Activated CD4-positive, alpha-beta T cell treated with anti-CD3 and anti-CD28 coated beads, Interleukin-2, amount 50 U/mL, for 48 hours (primary cell): ENCODE measurements at places on chromosomes 3 and 15.
A peak's percentile ranks its signal among the peaks of the same experiment; 100 is the strongest.

- no peak for DNase-seq
These were observed 64.4 kb downstream of the LRRC28 start for GRCh38 chr15:99315636-99316035.

GRCh38 chr3:10949197-10949596, 43.4 kb upstream of the SLC6A1 start:
- DNase-seq, result no peak

GRCh38 chr3:54262541-54262940, 140.2 kb downstream of the CACNA2D3 start:
- no peak for DNase-seq

GRCh38 chr3:9512456-9513045, 41.1 kb downstream of the LHFPL4 start:
- no peak for DNase-seq

GRCh38 chr15:52097180-52097579, 15.4 kb downstream of the BCL2L10 start:
- DNase-seq, result no peak

- no peak for DNase-seq
These were observed 44.2 kb upstream of the RPL32 start for GRCh38 chr3:12885583-12885930.

- no peak for DNase-seq
These were observed 4.1 kb downstream of the TF start for GRCh38 chr3:133750259-133750656.

GRCh38 chr3:87615506-87615905, 339.1 kb upstream of the POU1F1 start:
- no peak for DNase-seq

DNA sequence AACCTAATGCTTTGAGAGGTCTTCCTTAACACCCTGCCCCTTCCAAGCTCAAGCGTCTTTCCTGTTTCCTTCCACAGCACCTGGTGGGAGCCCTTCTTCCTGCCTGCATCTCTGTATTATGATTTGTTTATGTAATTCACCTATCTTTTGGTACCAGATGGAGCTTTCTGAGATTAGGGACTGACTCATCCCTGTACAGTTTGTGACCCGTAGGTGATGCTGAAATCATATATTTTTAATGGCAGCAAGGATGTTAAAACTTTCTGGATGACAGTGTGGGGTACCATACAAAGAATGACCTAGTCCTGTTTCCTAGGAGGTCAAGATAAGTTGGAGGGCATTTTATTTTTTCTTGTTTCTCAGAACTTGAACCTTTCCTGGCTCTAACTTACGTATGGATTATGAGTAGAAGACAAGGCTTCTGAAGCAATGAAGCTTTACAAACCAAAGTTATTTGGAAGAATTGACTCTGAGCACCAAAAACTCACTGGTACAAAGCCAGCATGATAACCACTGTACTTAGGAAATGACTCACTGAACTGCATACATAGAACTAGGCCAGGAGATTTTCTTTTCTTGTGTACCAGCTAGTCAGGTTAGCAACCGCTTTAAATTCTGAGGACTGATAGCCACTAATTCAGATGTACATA, 46.6 kb downstream of the HHLA2 start:
- DNase-seq, result no peak

GRCh38 chr3:196238612-196239560, 22.6 kb downstream of the SLC51A start:
- DNase-seq, result no peak

- DNase-seq, result no peak
These were observed 38.5 kb downstream of the B3GNT5 start for GRCh38 chr3:183291497-183292031.

DNA sequence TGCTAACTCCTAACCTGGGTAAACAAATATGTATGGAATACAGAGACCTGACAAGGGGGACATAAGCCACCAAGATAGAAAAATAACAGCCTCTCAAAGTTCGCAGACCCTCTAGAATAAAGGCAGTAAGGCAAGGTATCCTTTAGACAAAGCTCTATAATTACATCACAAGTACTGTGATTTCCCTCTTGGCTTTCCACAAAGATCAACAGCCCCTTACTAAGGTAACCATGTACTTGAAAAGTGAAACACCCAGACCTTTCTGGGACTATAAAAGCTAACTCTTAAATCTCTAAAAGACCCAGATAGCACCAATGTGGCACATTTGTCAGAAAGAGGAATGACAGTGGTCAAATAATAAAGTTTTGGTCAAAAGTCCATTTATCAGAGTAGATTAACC, 51.9 kb downstream of the TBL1XR1 start:
- DNase-seq, result no peak

DNA sequence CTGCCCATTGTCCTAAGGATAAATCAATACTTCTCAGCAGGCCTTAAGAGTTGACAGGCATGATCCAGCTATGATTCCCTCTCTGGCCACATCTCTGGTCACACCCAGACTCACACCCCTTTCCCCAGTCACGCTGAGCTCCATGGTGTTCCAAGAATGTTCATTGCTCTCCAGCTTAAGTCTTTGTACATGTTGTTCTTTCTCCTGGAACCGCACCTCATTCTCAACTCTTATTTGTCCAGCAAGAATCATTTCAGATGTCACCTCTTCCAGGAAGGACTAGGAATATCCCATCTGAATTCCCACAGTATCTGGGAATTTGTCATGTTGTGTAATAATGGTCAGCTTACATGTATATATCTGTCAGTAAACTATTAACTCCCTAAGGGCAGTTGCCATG, 118.3 kb upstream of the GALNT15 start:
- DNase-seq, result no peak

DNA sequence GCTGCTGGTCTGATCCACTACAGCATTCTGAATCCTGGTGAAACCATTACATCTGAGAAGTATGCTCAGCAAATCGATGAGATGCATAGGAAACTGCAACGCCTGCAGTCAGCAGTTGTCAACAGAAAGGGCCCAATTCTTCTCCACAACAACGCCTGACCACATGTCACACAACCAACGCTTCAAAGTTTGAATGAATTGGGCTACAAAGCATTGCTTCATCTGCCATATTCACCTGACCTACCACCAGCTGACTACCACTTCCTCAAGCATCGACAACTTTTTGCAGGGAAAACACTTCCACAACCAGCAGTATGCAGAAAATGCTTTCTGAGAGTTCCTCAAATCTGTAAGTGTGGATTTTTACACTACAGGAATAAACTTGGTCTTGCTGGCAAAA, 54.7 kb upstream of the C2CD4B start:
- DNase-seq, result no peak

GRCh38 chr3:154584041-154584440, 154.1 kb upstream of the GPR149 start:
- DNase-seq, result no peak

- no peak for DNase-seq
These were observed 666.7 kb upstream of the CADM2 start for GRCh38 chr3:84292128-84292527.

DNA sequence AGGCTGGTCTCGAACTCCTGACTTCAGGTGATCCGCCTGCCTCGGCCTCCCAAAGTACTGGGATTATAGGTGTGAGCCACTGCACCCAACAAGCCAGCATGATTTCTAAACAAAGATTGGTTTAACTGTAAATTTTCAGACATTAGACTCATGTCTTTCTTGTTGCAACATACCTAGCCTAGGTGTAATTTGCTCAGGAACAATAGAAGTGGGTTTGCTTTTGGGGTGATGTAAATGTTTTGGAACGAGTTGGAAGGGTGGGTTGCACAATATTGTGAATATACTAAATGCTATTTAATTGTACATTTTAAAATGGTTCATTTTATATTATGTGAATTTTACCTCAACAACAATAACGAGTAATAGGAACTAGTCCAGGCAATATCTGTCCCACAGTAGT, 7.1 kb downstream of the CCR4 start:
- no peak for DNase-seq

GRCh38 chr3:120773932-120774331, 31.4 kb downstream of the GTF2E1 start:
- DNase-seq, result no peak

DNA sequence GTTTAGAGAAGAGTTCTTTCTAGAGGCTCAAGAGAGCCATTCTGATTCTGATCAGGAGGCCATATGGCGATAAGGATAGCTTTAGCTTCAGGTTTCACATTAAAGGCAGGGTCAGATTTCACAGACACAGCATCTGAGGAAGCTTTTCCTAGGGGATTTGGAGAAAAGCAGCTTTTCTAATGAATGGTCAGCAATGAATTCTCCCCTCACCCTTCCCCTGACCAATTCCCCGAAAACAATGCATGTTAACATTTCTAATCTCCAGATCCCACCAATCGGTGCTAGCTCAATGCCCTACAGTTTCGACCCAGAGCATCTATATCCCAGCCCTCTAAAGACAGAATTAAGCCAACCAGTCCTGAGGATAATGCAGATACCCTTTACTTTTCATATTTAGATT, 9.8 kb downstream of the AGBL1 start:
- DNase-seq, result no peak

GRCh38 chr3:27391796-27392195, 22.6 kb upstream of the NEK10 start:
- DNase-seq, result no peak

GRCh38 chr3:100068826-100069225, 45.5 kb downstream of the FILIP1L start:
- peak; percentile 86 for DNase-seq

DNA sequence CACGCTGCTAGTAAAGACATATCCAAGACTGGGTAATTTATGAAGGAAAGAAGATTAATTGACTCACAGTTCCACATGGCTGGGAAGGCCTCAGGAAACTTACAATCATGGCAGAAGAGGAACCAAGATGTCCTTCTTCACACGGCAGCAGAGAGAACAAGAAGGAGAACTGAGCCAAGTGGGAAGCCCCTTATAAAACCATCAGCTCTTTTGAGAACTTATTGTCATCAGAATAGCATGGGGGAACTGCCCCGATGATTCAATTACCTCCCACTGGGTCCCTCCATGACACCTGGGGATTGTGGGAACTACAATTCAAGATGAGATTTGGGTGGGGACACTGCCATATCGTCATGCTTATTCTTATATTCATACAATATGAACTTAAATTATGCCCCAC, 49.0 kb downstream of the DUT start:
- DNase-seq, result no peak

DNA sequence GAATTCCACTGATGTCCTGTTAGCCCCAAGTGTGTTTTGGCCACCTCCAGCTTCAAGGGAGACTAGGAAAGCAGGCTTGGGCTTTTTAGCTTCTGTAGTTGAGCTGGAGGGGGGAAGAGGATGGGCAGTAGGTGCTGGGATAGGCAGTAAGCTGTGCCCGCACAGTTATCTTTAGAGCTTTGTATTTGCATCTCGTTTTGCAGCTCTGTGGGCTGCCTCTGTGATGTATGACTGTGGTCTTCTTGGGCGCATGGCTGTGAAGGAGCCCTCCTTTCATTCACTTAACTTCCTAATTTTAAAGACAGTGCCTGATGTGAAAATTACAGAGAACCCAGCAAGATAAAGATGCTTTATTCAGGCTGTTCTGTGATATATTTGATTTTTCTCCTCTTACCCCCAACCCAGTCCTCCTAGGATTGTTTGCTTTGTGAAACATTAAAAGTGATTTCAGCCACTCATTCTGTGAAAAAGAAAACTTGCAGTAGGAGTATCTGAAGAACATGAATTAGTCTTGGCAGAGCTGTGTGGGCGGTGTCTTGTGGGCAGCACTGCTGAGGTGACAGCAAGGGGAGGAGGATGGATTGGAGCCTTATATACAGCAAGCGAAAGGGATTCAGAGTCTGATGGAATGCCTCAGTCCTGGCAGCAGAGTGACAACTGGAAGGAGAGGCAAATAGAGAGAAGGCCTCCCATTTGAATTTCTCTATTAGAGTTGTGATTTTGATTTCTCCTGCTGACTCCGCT, 74.3 kb downstream of the LARS2 start:
- DNase-seq, result peak; percentile 73

DNA sequence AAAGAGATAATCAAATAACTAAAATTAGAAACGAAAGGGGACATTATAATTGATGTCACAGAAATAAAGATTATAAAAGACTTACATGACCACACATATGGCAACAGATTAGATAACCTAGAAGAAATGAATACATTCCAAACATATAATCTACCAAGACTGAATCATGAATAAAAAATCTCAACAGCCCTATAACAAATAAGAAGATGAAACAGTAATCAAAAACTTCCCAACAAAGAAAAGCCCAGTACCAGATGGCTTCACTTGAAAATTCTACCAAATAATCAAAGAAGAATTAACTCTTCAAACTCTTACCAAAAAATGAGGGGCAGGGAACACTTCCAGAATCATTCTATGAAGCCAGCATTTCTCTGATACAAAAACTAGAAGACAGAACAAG, 11.8 kb downstream of the TOP2B start:
- no peak for DNase-seq

- DNase-seq, result no peak
These were observed 156.6 kb downstream of the PLD1 start for GRCh38 chr3:171653701-171654100.

GRCh38 chr15:33834892-33835743, 133.2 kb upstream of the CHRM5 start:
- DNase-seq, result no peak

GRCh38 chr3:88343264-88343663, 193.5 kb downstream of the C3orf38 start:
- DNase-seq, result no peak

GRCh38 chr3:157837336-157837735, 268.9 kb downstream of the SHOX2 start:
- no peak for DNase-seq

DNA sequence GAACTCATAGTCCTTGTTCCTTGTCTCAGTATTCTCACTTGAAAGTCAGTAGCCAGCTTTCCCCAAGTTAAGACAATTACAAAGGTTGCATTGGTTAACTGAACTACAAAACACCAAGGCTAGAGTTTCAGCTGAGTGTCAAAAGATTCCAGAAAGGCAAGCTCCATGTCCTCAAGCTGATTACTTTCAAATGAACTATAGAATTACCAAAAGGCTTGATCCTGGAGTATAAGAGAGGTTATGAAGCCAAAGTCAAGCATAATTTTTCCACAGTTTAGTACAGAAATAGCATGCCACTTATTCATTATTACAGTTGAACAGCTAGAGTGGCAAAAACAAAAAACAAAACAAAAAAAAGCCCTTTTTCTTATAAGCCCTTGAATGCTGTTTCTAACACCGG, 51.9 kb downstream of the ZBTB20 start:
- no peak for DNase-seq

GRCh38 chr15:68774120-68774519, 46.6 kb downstream of the ANP32A start:
- no peak for DNase-seq

GRCh38 chr15:74307827-74308811, 59.3 kb downstream of the CYP11A1 start:
- DNase-seq, result peak; percentile 32

DNA sequence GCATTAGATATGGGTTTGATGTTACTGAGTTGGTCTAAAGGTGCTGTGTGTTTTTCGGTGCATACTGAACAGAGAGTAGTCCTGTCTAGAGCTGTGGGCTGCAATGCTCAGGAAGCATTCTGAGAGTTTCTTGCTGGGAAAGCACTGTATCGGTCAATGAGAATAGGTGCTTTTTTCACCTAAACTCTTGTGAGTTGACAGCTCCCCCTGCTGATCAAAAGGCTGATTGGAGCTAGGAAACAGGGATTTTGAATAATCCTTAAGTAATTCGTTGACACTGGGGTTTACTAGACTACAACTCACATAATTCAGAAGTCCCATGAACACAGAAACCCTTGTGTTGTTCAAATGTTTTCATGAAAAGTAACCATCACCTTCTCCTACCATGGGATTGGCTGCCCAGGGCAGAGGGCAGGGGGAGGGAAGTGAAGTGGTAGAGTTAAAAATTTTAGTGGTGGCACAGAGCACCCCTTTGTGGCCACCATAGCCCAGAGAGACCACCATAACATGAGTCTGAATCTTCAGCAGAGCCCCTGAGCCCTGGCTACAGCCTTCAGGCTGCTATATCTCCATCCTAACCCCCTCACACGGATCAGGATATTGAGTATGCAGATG, 13.0 kb upstream of the MANF start:
- peak; percentile 56 for DNase-seq
